Fibroblast of lung (primary cell): ENCODE measurements at places on chromosomes 5 and 9. TPM values are rescaled to one million over a fixed set of nuclear protein-coding genes. Genes with fewer than 3 reads are reported as not detected.

Gene GRK6
- total RNA-seq: 13.1 and 15.0 TPM in 2 replicates

Gene PCDHGA10
- total RNA-seq: 7.4 and 10.2 TPM in 2 replicates

Gene PSAT1
- 85.0 and 115 TPM in 2 replicates for total RNA-seq

Gene EDIL3
- total RNA-seq: 9.2 and 12.1 TPM in 2 replicates

Gene C5orf52
- total RNA-seq: not detected in 2 replicates

Gene TMEM215
- not detected in 2 replicates for total RNA-seq

Gene TNFSF15
- 0.26 and 0.33 TPM in 2 replicates for total RNA-seq

Gene KCNT1
- total RNA-seq: not detected in 2 replicates

Gene PCDHB9
- 0.26 and 0.99 TPM in 2 replicates for total RNA-seq

Gene PCDHGA5
- total RNA-seq: 1.5 and 2.6 TPM in 2 replicates

Gene MSMP
- not detected in 2 replicates for total RNA-seq

Gene ARID3C
- under 0.01 and 0.17 TPM in 2 replicates for total RNA-seq

Gene CCDC192
- not detected in 2 replicates for total RNA-seq

Gene CYLC2
- total RNA-seq: not detected in 2 replicates

Gene TIGD6
- total RNA-seq: 8.7 and 10.4 TPM in 2 replicates

Gene PCDHGA4
- 2.8 and 7.6 TPM in 2 replicates for total RNA-seq

Gene DMRTA1
- total RNA-seq: 0.26 and 0.83 TPM in 2 replicates

Gene F12
- total RNA-seq: under 0.01 and 0.50 TPM in 2 replicates

Gene LCN9
- total RNA-seq: not detected in 2 replicates

Gene PRLR
- 0.33 TPM in 1 of 2 replicates, not detected in the other for total RNA-seq
